Caco-2 (cell line): ENCODE measurements at places on chromosomes 7 and 10. TPM values are rescaled to one million over a fixed set of nuclear protein-coding genes. Genes with fewer than 3 reads are reported as not detected.

The INA gene
- total RNA-seq: 0.51 and 0.52 TPM in 2 replicates

The TAS2R39 gene
- not detected in 2 replicates for total RNA-seq

The CDC14C gene
- not detected in 2 replicates for total RNA-seq

The IFIT2 gene
- total RNA-seq: 0.43 and 0.56 TPM in 2 replicates

The DPP6 gene
- total RNA-seq: not detected in 2 replicates
